T-helper 9 cell (primary cell): ENCODE measurements at places on chromosomes 7 and 10.
A peak's percentile ranks its signal among the peaks of the same experiment; 100 is the strongest.

DNA sequence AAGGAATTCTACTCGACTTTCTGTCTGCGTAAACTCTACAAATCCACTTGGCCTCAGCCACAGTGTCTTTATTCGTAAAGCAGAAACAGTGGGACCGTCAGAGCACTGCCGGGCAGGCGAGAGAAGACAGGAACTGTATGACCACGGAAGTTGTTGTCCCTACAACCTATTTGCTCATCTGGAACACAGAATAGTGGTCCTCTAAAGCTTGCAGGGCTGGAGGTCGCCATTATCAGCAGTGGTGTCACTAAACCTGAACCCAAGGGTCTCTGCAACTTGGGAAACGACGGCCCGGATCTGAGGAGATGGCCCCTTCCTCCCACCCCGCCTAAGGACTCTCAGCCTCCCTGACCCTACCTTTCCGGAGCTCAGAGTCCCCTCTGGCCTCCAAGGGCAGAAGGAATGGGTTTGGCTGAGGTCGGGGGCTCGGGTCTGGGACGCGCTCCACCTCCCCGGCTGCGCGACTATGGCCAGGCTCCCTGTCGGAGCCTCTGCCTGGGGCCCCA lies 442 bp downstream of the STYXL1 start:
- peak; percentile 5 for DNase-seq

GRCh38 chr7:17710312-17710711 lies 230.0 kb downstream of the SNX13 start:
- no peak for DNase-seq

DNA sequence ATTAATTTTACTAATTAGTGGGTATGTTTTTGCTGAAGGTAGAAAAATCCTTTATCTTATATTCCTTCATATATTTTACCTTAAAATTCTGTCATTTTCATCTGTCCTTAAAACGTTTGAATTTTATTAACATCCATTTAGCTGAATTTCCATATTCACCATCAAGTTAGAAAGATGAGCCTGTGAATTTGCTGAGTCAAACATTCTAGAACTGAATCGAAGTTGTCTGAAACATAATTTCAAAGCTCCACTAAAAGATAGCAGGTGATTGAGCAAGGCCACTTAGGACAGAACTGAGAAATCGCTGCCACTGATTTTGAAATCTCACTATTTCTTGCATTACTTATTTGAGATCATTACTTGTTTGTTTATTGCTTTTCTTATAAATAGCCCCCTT lies 17.5 kb downstream of the HGF start:
- DNase-seq, result no peak

DNA sequence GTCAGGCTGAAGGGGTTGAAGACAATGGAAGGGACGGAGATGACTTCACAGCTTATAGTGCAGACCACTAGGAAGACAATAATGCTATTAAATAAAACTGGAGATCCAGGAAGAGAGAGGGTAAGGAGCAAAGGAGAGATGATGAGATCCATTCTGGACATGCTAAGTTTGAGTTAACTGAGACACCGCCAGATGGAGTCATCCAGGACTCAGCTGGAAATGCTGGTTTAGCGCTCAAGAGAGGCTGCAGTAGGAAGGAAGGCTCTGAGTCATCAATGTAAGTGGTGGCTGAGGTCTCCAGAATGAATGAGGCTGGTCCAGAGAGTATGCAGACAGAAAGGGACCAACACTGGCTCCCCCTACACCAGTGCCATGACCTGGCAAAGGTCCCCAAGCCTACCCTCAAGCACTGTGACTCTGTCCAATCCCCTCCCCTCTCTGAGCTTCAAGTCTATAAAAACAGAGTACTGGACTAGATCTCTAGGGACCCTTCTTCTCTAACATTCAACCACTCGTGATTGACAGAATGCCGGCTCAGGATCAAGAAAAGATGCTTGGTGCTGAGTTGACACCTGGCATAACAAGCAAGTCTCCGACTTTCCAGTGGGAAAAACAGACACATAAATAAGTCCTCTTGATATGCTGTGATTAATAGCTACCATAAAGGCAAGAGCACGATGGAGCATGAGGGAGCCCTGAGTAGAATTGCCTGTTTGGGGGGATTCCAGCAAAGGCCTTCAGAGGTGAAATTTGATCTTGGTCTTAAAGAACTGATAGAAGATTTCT lies 8.9 kb downstream of the GFRA1 start:
- DNase-seq, result no peak

DNA sequence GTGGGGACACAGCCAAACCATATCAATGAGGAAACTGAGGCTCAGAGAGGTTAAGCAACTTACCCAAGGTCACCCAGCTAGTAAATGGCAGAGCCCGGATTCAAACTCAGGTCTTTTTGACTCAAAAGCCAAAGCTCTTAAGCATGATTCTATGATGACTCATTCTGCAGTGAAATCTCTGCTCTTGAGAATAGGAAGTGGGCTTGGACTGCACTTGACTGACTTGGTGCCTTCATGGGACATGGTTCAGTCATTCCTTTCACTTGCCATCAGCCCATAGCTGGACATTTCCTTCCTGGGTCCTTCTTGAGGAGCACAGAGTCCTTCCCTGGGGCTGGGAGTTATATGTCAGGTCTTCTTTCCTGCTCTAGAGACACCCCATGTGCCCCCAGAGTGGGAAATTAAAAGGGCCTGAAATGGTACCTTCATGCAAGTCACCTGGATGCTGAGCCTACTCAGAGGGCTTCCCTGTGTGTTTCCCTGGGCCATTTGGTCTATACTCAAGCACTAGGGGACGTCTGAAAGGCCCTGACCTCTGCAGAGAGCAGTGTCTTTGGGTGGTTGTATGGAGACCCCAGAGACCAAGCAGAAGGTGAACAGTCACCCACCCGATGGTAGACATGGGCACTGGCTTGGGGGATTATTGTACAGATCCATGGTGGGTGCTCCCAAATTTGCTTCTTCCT lies 62.4 kb upstream of the SDK1 start:
- DNase-seq, result no peak

DNA sequence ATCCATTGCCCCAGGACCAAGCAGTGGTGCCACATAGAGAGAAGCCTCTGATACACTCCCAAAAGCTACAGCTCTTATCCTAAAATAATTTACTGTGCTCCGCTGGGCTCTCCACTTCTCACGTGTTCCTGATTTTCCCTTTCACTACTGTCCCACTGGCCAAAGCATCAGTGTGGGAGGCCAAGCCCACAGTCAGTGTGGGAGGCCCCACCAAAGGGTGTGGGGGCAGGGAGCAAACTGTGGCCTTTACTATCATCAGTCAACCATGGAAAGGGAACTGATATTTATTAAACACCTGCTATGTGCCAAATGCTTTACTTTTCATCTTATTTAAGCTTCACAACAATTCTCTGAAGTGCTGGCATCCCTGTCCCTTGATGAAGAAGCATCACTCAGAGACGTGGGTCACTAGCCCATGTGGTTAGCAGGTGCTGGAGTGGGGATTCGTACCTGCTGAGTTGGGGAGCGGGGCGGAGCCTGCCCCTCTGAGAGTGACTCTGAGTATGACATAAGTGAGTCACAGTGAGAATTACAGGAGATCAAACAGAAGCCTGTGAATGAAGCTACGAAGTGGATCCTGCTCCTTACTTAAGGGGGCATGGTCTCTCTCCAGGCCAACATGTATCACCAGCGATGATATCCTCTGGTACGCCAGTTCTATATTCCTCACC lies 50.4 kb downstream of the PYROXD2 start:
- no peak for DNase-seq
